ENCODE measurements at places on chromosomes 6 and 20.

GRCh38 chr6:156984178-156984738 is 207.1 kb downstream of the ARID1B start:
- ATAC-seq, result peak; percentile 70

DNA sequence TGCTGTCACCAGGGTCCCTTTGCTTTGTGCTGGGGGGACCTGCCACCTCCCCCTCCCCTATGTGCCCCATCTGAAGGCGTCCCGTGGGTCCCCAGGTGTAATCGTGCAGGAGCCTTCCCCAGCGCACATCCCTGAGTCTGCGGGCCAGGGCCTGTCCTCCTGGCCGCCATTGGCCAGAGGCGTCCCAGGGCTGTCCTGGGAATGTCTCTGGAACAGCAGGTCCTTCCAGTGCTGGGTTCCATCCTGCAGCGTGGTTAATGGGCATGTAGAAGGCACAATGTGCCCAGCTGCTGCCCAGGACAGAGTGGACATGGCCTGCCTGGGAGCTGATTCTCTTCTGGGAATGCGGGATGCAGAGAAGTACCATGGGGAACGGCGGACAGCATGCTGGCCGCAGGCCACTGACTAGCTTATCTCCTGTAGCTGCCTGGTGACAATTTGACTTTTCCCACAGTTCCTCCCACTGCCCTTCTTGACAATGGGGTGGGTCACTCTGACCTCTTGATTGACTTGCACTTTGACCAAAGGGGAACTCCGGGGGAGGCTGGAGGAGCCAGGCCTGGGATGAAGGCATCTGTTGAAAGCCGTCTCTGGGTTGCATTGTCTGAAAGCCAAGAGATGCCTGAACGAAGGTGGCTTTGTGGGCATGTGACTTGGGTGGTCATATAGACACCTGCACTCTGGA is 64.0 kb downstream of the CTCFL start:
- no peak for ATAC-seq

DNA sequence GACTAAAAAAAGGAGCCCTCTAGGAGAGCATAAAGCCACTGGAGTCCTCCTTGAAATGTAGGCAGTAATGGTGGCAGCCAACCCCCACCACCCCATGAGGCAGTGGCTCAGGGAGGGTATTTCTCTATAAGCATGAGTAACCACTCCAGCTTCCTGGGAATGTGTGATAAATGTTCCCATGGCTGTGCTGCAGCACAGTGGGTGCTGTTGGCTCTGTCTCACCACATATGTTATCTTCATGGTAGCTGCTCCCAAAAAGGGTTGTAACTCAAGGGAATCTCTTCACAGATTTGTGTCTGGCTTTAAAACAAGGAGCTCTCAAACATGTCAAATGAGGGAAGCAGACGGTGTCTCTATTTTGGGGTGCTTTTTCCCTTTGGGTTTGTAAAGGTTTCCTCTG is 7.5 kb upstream of the PHACTR1 start:
- ATAC-seq, result no peak

GRCh38 chr20:49286689-49287551 is 9.1 kb upstream of the ZNFX1 start:
- no peak for ATAC-seq

DNA sequence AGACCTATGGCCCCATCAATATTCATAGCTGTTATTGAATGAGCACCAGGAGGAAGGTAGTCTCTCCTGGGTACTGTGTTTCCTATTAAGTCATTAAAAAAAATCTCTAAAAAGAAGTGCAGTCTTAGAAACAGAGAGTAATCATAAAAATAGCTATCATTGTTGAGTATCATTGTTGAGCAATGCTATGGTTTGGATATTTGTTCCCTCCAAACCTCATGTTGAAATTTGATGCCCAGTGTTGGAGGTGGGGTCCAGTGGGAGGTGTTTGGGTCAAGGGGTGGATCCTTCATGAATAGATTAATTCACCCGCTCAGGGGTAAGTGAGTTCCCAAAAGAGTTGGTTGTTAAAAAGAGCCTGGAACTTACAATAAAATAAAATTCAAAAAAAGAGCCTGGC is 88.1 kb upstream of the IYD start:
- ATAC-seq, result no peak

GRCh38 chr6:27839626-27840475 is 72.3 kb downstream of the OR2B2 start:
- ATAC-seq, result no peak

GRCh38 chr6:41626022-41626421 is 12.2 kb upstream of the MDFI start:
- ATAC-seq, result no peak

DNA sequence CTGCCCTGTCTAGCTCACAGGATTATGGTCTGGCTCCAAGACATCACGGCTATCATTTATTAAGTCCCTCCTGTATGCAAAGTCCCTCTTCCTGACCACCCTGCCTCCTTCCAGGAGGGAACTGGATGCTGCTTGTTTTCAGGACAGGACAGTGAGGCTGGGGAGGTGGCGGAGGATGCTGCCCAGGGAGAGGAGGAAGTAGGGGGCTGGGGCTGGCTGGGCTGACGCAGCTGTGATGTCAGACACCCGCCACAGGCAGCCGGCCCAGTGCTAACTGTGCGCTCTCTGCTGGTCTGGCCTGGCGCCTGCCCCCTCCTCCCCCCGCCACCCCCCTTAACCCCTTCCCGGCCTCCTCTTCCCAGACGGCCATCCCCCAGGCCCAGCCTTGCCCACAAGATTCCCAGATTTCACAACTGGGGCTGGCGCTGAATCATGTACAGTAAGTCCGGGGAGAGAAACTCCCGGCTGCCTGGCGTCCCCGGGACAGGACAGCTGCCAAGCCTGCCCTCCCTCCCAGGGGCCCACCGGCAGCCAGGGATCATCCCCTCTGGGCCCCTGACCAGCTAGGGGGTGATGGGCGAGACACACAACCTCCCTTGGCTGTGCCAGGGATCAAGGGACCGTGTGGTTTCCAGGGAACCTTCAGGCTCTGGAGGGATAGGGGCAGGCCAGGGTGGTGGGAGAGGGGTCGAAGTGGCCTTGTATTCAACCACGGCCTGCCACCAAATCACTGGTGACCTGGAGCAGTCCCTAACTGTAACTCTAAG is 118.1 kb downstream of the CEBPB start:
- no peak for ATAC-seq

DNA sequence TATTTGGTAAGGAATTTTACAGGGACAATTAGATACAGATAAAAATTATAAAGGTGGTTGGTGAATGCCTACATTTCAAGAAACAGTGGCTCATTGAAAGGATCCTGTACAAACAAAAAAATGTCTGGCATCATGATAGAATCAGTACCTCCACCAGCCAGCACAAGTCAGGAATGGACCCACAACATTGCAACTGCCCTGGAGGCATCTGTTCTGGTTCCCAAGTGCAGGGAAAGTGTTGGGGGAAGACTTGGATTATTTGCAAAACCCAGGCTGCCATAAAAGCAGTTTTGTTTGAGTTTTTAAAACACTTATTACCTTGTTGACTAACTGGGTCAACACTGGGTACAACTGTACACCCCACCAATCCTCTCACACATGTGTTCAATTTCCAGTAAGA is 24.3 kb downstream of the ARHGAP40 start:
- ATAC-seq, result no peak

DNA sequence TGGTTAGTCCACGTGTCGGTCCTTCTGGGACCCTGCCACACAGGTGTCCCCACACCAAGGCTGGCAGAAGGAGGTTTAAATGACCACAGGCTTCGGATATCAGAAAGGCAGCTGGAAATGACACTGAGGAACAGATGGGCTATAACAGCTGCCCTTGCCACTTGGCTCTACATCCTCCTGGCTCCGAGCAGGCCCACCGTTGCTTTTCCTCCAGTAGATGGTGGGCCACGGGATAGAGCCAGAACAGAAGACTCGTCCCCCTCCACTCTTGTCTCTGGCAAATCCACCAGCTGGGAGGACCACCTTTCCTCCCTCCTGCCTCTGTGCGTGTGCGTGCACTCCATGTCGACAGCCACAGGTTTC is 17.6 kb downstream of the WRNIP1 start:
- no peak for ATAC-seq

- ATAC-seq, result no peak
Measured at GRCh38 chr6:168319279-168320111, at the start of gene DACT2. TSS of gene DACT2 (minus strand) at chr6:168319777. CDS start at chr6:168319633, 144 bp downstream.

- no peak for ATAC-seq
Measured at GRCh38 chr6:118755941-118756646, 104.7 kb upstream of the CEP85L start.

- no peak for ATAC-seq
Measured at GRCh38 chr6:53962646-53963045, 148.6 kb upstream of the MLIP start.

GRCh38 chr6:162313922-162314660 is 413.5 kb downstream of the PRKN start:
- ATAC-seq, result no peak

GRCh38 chr6:106082735-106083398 is 3.3 kb upstream of the PRDM1 start:
- peak; percentile 55 for ATAC-seq

DNA sequence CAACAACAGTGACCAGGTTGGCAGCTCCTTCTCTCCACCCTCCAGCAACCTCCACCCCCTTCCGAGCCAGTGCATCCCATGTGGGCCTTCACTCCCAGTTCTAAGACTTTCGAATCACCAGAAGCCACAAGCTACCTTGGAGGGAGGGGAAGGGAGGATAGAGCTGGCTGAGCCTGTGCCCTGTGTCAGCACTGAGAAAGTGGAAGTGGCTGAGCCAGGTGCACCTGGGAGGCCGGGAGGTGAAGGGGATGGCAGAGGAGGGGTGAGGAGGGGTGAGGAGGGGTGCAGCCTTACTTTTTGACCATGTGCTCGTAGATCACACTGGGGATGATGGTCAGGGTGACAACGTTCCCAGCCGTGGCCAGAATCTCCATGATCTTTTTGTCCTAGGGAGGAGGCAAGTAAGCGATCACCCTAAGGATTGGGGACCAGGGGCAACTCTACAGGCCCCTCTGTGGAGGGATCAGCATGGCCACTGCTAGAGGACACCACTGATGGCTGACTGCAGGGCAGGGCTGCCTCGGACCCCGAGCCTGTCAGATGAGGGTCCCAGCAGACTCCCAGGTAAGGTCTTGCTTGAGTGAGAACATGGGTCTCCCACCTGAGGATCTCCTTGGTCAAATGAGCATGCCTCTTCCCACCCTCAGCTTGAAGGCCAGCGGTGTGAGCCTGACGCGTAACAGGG is 18.3 kb downstream of the SDCBP2 start:
- ATAC-seq, result no peak

All from activated CD4-positive, CD25-positive, alpha-beta regulatory T cell treated with anti-CD3 and anti-CD28 coated beads, Interleukin-2, amount 50 U/mL, for 24 hours (primary cell).